ENCODE measurements at places on chromosomes 2 and 18.

GRCh38 chr2:205751569-205752031 lies 69.3 kb downstream of the NRP2 start:
- no peak for DNase-seq

GRCh38 chr2:188701836-188702235 lies 272.3 kb upstream of the COL3A1 start:
- no peak for DNase-seq

DNA sequence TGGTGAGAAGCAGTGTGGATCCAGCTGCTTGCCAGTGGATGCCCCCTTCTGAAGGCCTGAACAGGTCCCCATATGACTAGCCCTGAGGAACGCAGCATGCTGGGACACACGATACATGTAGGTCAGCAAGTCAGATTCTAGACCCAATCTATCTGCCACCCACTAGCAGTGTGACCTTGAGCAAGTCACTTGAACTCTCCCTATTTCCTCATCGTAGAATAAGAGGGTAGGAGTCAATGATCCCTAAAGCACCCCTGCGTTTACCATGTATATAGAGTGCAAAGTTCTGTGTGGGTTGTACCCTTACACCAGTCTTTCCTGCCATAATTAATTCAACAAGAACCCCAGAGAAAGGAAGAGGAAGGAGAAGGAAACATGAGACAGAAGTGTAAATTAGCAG lies 123.7 kb downstream of the GALNT14 start:
- DNase-seq, result no peak

DNA sequence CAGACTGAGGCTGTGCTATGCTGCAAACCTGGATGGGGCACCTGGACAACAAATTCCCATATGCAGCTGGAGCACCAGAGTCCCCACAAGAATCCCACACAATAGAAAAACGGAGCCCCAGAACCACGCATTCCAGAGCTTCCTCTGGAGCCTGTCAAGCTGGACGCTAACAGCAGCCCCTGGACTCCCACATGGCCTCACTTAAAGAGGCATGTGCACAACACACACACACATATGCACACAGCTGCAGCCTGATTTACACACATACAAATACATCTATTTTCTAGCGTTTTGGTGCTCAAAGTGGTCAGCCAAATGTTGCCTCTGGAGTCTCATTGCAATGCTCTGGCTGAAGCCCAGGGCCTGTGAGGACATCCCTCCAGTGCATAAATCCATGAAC lies 632.7 kb upstream of the ID2 start:
- DNase-seq, result no peak

DNA sequence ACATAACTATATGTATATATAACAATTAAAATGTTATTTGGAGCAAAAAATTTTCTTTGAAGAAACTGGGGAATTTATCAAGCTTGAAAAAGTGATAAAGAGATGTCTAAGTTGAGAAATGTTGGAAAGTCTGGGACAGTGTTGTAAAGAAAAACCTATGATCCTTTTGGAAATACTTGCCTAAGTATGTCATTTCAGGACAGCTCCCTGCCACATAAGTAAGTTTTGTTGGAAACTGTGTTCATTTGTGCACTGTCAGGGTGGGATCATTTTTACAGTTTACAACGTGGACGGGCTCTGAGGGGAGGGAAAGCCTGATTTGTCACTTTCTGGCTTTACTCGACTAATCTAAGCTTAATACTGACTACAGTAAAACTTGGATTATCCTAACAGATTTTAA lies 10.4 kb upstream of the COL3A1 start:
- DNase-seq, result no peak

DNA sequence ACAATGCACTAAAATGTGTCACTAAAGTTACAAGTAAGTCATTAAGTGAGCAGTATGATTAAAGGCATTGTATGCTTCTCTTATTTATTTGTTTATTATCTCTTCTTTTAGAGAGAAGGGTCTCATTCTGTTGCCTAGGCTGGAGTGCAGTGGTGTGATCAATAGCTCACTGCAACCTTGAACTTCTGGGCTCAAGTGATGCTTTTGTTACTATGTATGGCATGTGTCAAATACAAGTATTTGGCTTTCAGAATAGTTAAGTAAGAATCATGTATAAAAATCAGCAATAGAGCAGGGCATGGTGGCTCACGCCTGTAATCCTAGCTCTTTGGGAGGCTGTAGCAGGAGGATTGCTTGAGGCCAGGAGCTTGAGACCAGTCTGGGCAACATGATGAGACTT lies 15.8 kb upstream of the AAK1 start:
- DNase-seq, result no peak
